ENCODE measurements at places on chromosomes 2 and 18.

GRCh38 chr18:22074282-22075070 is 94.9 kb upstream of the GATA6 start:
- no peak for DNase-seq

- no peak for DNase-seq
Observed at GRCh38 chr2:68135448-68136320, 22.0 kb upstream of the PNO1 start.

- no peak for DNase-seq
Observed at GRCh38 chr18:44437603-44438002, 243.1 kb upstream of the SETBP1 start.

GRCh38 chr18:9536354-9537152 is 61.2 kb downstream of the RALBP1 start:
- no peak for DNase-seq
